ENCODE measurements at places on chromosomes 3 and 15.

DNA sequence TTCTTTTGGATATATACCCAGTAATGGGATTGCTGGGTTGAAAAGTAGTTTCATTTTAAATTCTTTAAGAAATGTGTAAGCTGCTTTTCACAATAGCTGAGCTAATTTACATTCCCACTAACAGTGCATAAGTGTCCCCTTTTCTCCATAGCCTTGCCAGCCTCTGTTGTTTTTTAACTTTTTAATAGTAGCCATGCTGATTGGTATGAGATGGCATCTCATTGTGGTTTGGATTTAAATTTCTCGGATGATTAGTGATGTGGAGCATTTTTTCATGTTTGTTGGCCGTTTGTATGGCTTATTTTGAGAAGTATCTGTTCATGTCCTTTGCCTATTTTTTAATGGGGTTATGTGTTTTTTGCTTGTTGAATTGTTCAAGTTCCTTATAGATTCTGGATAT, 444.3 kb upstream of the ATP11B start:
- no peak for DNase-seq

DNA sequence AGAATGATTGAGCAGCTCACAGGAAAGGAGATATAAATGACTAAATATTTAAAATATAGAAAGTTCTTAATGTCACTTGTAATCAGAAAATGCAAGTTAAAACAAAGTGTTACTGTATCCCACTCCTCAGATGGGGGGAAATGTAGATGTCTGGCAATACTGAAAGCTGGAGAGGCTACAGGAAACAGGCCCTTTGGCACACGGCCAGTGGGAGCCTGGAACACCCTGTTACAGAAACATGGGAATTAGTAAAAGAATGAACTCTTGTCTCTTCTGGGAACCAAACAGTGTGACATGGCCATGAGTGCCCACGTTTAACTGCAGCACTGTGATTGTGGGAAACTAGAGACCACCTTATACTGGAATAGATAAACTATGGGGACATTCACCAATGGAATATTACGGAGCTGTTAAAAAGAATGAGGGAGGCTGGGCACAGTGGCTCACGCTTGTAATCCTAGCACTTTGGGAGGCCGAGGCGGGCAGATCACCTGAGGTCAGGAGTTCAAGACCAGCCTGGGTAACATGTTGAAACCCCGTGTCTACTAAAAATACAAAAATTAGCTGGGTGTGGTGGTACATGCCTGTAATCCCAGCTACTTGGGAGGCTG, 50.2 kb downstream of the CDCP1 start:
- no peak for DNase-seq

DNA sequence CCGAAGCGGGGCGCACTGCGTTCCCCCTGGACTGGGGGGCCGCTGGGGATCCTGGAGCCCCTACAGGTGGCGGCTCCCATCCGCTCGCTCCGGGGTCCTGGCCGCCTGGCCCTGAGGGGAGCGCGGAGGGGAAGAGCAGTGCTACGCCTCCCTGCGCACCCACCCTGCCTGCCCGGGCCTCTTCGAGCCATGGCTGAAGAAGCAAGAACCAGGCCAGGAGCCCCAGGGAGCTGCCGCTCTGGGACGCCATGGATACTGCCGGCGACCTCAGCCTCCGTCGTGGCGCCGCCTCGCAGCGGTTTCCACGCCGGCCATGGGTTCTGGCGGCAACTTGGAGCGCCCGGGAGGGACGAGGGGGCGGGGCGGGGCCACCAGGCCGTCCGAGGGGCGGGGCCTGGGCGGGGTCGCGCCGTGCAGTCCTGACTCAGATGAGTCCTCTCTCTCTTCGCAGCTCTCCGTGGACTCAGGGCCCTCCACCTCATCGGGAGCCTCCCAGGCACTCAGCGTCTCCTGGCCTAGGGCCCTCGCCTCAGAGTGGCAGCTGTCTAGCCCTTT, 50.9 kb downstream of the MYL3 start:
- peak; percentile 50 for DNase-seq

DNA sequence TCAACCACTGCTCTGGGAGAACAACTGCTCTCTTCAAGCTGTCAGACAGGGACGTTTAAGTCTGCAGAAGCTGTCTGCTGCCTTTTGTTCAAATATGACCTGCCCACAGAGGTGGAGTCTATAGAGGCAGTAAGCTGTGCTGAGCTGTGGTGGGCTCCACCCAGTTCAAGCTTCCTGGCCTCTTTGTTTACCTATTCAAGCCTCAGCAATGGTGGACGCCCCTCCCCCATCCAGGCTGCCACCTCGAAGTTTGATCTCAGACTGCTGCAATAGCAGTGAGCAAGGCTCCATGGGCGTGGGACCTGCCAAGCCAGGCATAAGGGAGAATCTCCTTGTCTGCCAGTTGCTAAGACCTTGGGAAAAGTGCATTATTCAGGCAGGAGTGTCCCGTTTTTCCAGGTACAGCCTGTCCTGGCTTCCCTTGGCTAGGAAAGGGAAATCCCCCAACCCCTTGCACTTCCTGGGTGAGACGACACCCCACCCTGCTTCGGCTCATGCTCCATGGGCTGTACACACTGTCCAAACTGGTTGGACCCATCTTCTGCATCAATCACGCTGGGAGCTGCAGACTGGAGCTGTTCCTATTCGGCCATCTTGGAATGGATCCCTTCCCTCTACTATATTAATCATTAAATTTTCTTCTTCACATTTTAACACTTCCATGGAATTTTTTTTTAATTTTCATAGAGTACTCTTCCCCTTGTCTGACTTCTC, 167.0 kb upstream of the UBE2E2 start:
- no peak for DNase-seq

DNA sequence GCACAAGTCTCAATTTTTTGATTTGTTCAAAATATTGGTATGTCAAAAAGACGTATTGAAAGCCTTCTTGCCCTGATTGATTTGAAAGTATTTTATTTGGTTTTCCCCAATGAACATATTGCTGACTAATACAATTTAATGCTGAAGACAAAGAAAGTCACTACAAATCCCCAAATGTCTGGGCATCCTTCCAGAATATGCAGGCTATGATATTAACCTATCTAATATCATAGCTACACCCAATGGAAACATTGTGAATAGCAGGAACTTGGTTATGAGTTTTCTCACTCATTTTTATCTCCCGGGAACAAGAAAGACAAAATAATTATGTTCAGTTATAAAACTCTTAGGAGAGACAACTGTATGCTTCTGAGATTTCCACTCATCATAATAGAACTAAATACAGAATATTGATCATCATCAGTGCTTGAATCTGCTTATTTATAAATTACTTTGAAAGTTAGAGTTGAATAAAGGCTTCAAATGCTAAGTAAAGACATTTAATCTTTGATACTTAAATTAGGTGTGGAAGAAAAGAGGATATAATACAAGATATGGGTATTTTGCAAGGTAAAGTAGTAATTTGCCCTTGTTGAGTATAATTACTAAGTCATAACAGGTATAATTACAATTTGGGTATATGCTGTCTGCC, 483.9 kb downstream of the RBMS3 start:
- no peak for DNase-seq

DNA sequence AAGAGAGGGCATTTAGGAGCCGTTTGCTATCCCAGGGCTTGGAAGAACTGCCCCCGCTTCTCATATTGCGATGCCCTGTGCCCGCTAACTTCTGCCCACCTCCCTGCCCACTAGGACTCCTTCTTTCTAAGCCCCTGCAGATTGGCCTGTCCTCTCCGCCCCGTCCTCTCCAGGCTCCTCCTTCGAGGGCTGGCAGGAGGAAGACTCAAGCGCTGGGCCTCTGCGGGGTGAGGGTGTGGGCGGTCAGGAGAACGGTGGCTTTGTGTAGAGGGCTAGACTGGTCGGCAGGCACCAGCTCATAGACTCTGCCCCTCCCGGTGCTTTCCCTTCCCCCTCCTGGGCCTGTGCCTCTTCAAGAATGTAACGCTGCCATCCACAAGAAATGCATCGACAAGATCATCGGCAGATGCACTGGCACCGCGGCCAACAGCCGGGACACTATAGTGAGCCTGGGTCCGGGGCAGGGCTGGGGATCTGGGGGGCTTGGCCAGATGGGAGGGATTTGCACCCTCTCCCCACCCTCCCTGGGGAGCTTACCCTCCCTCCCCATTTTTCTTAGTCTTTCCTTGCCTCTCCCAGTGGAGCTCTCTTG, 21.9 kb downstream of the PRKCD start:
- DNase-seq, result no peak

Measured in stimulated activated naive CD8-positive, alpha-beta T cell treated with anti-CD3 and anti-CD28 coated beads, Interleukin-15, amount 100 ng/mL, for 72 hours (primary cell).